ENCODE measurements at places on chromosomes 5 and 9.

- DNase-seq = no peak
Observed at GRCh38 chr5:33737284-33737683, 154.5 kb downstream of the ADAMTS12 start.

DNA sequence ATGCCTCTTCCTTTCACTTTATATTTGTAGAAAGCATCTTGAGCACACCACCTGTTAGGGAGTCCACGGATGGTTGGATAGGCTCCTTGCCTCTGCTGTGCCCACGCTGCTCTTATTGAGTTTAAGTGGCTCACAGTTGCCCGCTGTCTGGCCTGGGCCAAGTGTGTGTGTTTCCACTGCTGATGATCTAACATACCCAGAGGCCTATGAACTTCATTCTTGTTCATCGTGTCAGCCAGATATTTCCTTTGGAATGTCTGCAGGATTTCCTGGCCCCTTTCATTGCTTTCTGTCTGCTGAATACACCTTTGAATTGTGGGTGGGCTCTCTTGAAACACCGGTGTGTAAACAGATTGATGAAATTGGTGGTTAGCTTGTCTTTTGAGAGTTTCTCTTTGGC lies 46.6 kb downstream of the MVB12B start:
- peak; percentile 39 for DNase-seq

- DNase-seq = no peak
Observed at GRCh38 chr5:4082966-4083564, 487.4 kb downstream of the IRX1 start.

DNA sequence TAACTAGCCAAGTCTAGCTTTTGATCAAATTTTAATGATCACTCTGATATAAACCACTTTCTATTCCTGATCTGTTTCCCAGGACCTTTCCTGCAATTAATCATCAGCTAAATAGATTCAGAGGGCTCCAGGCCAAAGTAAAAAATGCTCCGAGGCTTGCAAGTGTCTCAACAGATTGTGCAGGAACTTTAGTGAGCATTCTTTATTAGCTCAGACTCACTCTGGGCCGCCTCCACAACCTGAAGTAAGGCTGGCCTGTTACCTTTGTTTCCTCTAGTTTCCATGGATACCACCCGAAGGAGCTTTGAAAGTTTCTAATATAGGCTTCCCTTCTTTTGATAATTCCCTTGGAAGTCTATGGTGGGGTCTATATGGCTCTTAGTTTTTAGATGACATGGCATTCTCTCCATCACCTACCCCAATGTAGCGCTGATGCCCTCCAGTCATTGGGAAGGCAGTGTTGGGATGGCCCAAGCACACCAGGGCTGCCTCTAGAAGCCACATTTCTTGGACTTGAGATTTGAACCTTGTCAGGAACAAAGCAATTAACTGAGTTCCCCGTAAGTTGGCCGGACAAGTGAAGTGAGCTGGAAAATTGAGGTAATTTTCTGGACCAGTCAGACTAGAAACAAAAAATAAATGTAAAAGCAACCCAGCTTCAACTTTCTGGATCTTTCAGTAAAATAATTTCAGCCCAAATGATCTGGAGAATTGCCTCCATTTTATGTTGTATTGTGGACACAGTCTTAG lies 97.6 kb upstream of the LHFPL2 start:
- no peak for DNase-seq

GRCh38 chr9:8168916-8169438 lies 369.4 kb upstream of the DMAC1 start:
- DNase-seq = no peak

DNA sequence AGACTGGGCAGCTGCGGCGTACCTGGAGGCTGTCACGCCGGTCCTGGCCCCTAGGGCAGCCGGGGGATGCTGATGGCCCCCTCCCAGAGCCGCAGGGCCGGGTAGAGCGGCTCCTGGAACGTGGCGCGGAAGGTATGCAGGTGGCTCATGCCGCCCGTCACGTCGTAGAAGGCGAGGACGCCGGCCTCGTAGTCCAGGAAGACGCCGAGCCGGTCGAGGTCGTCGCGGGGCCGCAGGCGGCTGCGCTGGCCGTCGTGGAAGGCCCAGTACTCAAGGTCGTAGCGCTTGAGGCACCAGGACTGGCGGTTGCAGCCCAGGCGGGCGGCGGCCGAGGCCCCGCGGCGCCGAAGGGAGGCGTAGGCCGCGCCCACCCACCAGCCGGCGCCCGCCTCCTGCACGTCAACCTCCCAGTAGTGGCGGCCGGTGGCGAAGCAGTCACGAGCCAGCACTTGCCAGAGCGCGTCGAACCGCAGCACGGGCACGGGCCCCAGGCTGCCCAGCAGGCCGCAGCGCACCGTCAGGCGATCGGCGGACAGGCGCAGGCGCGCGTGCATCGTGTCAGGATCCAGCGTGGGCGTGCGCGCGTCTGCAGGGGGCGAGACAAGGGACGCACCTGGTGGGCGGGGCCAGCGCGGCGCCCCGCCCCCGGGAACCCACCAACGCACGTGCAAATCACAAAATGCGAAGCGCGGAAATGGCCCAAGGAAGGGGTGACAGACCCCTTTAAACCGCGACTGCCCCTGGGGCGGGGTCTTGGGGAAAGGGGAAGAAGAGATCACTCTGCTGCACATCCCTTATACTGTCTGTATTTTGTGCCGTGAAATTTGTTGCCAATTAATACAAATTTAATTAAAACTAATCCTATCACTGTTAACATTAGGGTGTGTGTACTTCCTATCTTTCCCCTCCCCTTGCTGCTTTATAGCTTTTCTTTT lies 31.2 kb downstream of the NANS start:
- DNase-seq = peak; percentile 62

DNA sequence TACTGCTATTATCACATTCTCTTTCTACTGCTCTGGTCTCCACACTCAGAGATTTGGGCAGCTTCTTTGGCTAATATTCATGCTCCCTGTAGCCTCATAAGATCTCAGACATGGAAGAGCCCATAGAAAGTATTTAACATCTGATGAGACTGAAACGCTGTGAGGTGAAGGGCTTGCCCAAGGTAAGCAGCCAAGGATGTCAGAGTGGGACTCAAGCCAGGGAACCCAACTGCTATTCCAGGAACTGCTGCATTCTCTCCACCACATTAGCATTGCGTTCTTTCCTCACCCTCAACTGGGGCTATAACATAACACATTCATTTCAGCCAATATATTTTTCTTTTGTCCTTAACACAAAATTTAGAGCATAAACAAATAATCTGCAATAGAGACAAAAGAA lies 3.8 kb downstream of the ADRB2 start:
- DNase-seq = no peak

GRCh38 chr5:154331232-154331631 lies 114.6 kb upstream of the SAP30L start:
- DNase-seq = no peak

DNA sequence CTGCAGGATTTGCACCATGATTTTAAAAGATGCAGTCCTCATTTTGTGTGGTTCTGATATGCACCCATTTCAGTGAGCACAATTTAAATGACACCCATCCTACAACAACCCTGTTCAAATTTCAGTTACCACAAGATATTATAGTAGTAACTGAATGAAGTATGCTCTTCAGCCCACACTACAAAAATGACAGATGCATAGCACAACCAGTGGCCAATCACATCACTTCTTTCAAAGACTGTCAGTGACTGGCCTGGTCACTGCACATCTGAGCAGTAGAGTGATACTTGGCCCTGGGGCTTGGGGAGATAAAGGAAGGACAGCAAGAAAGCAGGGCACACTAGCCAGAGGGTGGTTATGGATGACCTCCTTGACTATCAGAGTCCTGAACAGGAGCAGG lies 19.8 kb upstream of the IFNK start:
- no peak for DNase-seq

DNA sequence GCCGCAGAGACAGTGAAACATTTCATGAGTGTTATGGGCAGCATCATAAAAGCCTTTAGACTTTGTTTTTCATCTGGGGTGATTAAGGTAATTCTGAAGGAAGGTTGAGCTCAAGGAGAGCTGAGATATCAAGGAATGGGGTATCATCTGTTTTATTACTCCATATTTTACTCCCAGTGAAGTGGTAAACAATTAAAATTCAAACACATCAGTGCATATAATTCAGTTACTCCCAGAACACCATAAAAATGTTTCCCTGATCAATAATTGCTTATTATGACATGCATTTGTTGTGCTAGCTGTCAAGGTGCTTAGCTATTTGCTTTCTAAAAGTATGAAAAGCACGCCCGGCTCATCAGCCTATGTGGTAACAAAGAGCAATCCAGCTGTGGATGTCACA lies 81.7 kb downstream of the DOCK8 start:
- DNase-seq = no peak

DNA sequence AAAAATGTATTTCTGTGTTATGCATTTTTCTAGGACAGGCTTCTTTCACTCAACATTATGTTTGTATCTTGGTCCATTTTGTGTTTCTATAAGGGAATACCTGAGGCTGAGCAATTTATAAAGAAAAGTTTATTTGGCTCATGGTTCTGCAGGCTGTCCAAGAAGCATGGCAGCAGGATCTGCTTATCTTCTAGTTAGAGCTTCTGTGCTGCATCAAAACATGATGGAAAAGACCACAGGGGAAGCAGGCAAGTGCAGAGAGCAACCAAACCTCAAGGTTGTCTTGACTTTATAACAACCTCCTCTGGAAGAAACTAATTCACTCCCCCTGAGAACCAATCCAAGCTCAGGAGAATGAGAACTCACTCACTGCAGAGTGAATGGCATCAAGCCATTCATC lies 1601.0 kb upstream of the NUDT12 start:
- no peak for DNase-seq

DNA sequence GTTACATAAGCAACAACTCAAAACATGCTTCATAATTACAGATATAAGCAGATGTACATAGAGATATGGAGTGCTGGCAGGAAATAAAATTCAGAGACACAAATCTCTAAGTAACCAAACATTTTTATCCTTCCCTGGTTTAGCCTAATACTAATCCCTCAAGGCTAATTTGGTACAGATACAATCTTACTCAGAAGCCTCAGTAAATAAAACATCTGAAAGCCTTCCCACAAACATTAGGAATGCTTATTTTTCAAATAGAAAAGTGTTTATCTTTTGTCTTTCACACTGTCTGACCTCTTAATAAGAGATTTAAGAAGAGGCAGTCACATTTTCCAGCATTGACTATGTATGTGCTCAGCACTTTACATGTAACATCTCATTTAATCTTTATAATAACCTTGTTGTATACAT lies 399.4 kb downstream of the ARRDC3 start:
- DNase-seq = no peak

- no peak for DNase-seq
Observed at GRCh38 chr5:40413743-40414142, 266.0 kb upstream of the PTGER4 start.

- DNase-seq = no peak
Observed at GRCh38 chr9:1458503-1458902, 408.3 kb downstream of the DMRT2 start.

DNA sequence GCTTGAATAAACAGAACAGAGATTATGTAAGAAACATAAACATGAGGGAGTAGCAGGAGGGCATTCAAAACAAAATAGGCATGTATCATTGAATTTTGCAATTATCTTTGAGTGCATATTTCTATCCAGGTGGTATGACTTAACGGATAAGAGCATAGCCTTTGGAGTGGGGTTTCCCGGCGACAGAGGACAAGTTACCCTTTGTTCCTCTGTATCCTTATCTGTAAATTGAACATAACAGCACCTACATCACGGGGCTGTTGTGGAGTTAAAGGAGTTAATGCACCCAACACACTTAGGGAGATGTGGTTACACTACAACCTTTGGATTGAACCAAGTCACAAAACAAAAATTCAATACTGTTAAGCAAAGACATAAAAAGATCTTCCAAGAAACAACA lies 314.6 kb upstream of the KIF2A start:
- no peak for DNase-seq

DNA sequence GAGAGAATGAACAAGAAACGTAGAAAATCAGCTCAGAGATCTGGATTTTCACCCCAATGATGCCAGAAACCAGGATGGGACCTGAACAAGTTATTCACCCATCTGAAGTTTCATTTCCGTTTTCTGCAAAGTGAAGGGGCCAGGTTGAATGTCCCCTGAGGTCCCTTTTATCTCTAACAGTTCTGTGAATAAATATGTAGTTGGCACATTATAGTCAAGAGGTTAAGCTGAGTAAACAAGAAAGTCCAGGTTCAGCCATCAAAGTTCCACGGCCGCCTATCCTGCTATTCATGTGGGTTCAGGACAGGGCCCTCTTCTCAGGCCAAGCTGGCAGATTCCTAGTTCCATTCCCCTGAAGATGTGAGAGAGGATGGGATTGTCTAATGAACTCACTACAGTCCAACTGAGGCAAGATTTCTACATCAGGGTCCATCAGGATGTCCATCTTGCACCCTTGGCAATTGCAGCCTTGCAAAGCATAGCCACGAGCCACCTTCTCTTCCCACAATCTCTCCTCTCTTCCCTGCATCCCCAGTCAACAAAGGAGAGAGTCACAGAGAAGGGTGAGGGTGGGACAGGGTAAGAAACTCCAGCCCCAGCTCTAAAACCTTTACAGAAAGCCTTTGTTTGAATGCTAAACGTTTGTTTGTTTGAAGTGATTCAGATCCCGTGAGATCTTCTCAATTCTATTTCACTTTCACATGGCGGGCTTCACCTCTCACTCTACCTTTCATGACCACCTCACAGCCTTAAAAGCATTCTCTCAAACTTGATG lies 311.0 kb downstream of the SLIT3 start:
- DNase-seq = no peak
